ENCODE measurements at places on chromosomes 6 and 20.

- DNase-seq = peak; percentile 83
Observed at GRCh38 chr6:170269151-170269845, 21.6 kb downstream of the DLL1 start.

DNA sequence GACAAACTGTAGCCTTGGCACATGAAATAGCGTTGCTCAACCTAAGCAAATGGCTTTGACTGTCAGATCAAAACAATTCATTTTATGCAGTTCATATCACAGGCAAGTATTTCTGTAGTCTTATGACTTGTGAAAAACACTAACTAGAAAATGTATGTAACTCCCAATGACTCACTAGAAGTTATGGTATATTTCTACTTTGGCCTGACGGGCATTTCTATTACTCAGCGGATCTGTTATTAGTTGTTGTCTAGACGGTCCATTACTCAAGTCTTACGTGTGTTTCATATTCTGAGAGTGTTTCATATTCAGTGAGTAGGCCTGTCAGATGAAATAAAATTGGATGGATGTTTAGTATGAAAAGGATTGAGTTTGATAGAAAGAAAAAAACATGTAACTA lies 880.9 kb downstream of the PRIM2 start:
- no peak for DNase-seq

- peak; percentile 37 for DNase-seq
Observed at GRCh38 chr6:169589293-169589692, 112.5 kb downstream of the WDR27 start.

GRCh38 chr6:79687759-79688158 lies 56.6 kb downstream of the SH3BGRL2 start:
- DNase-seq = peak; percentile 48

DNA sequence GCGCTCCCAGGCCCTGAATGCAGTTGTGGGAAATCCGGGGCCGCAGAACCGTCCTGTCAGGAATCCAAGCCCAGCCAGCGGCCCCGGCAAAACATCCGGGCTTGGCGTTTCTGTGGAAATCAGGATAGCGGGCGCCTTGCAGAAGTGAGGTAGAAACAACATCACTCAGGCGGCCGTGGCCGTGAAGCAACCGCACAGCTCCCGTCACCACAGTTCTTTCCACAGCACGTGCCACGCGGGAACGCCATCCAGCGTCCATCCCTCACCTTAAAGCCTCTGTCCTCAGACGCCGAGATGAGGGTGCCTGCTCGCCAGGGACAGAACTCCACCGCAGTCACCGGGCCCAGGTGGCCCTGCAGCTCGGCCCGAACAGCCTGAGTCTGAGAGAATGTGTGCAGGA lies 34.1 kb downstream of the WDR27 start:
- DNase-seq = no peak

DNA sequence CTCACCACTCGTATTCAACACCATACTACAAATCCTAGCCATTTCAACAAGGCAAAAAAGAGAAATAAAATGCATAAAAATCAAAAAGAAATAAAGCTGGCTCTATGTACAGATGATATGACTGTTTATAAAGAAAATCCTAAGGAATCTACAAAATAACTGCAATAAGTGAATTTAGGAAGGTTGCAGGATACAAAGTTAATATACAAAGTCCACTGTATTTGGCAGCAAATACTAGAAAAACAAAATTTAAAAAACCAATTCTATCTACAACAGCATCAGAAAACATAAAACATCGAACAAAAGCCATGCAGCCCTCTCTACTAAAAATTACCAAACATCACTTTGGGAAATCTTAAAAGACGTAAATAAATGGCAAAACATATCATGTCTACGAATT lies 47.6 kb downstream of the RANBP9 start:
- no peak for DNase-seq

DNA sequence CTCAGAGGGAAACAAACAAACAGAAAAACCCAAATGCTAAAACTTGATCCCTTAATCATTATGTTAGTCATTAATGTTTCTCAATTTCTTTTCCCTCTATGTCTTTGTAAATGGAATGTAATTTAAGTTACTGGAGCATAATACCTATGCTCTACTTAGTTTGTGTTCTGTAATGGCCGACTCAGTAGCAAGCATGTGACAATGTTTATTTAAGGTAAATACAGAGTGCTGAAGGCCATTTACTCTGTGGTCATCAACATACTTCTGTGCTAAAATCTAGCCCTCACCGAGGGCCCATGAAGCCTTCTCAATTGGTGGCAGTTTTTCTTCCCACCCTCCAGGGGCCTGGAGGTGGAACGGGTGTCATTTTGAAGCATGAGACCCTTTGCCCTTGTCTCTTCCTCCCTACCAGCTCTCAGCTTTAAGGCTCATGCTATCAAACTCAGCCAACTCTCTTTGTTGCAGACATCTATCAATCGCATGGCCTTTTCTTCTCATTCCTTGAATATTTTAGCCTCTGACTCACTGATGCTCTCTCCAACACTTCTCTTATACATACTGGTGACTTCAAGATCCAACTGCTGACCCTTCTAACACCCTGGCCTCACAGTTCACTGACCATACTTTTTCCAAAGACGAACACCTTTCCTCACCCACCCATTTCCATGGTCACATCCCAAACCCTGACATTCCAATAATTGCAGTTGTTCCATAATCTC lies 48.2 kb downstream of the STX7 start:
- no peak for DNase-seq

DNA sequence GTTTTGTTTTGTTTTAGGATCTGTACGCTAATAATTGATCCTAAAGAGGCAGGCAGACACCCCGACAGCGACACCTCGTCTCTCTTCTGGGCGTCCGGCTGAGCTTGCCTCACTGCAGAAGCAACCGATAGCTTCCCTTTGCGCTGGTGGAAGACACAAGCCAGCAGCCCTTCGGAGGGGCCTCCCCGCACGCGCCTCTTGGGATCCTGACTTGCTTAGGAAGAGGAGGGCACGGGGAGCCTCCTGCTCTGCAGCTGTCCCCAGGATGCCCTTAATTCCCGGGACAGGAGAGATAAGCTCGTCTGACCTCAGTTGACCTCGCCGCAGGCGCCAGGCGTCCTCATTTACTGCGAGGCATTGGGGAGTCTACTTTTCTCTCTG lies 94.0 kb downstream of the CD83 start:
- no peak for DNase-seq

- DNase-seq = no peak
Observed at GRCh38 chr6:91486200-91486599, 899.3 kb upstream of the MAP3K7 start.

GRCh38 chr6:144728804-144729203 lies 443.7 kb downstream of the UTRN start:
- DNase-seq = no peak

- peak; percentile 37 for DNase-seq
Observed at GRCh38 chr6:13012296-13012695, 295.7 kb downstream of the PHACTR1 start.

- DNase-seq = no peak
Observed at GRCh38 chr6:138145402-138145801, 16.3 kb upstream of the ARFGEF3 start.

GRCh38 chr6:26158581-26159356 lies 71.5 kb downstream of the HFE start:
- peak; percentile 51 for DNase-seq

DNA sequence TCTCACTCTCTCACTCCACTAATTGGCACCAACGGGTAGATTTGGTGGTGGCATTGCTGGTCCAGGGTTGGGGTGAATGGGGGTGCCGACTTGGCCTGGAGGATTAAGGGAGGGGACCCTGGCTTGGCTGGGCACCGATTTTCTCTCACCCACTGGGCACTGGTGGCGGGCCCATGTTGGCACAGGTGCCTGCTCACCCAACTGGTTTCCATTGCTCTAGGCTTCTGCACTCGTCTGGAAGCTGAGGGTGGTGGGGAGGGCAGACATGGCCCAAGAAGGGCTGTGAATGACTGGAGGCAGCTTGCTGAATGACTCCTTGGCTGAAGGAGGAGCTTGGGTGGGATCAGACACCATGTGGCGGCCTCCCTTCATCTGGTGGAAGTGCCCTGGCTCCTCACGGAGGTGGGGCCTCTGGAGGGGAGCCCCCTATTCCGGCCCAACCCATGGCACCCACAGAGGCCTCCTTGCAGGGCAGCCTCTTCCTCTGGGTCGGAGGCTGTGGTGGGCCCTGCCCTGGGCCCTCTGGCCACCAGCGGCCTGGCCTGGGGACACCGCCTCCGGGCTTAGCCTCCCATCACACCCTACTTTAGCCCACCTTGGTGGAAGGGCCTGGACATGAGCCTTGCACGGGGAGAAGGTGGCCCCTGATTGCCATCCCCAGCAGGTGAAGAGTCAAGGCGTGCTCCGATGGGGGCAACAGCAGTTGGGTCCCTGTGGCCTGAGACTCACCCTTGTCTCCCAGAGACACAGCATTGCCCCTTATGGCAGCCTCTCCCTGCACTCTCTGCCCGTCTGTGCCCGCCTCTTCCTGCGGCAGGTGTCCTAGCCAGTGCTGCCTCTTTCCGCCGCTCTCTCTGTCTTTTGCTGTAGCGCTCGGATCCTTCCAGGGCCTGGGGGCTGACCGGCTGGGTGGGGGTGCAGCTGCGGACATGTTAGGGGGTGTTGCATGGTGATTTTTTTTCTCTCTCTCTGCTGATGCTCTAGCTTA lies 11.2 kb downstream of the VEGFA start:
- no peak for DNase-seq

GRCh38 chr6:836276-836853 lies 143.4 kb upstream of the EXOC2 start:
- DNase-seq = no peak

DNA sequence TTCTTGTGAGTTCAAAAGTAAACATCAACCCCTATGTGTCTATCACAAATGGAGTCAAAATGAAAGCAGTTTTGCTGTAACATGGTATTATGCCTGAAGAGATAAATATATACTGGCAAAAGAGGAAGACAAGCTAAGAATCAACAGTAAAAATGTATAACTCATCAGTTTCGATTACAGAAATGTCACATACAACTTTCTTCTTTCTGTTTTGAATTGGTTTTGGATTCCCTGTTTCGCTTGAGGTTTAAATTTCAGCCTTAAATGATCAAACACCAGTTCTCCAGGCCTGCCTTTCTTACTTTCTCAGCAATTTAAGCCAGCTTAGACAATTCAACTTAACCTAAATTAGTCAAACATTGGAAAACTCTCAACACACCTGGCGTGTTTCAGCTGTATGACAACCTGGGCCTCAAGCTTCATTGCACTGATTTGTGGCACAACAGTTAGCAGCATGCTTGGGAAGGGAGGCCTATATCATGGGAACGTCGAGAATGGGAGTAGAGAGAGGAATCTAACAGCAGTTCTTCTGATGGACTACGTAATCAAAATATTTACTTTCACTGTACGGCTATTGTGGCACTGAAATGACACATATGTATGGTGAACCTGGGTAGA lies 51.9 kb upstream of the MARCKS start:
- DNase-seq = no peak

- peak; percentile 70 for DNase-seq
Observed at GRCh38 chr20:20407891-20408805, 40.2 kb downstream of the INSM1 start.

- DNase-seq = no peak
Observed at GRCh38 chr6:35046862-35047261, 94.3 kb downstream of the TCP11 start.

- DNase-seq = no peak
Observed at GRCh38 chr6:87827346-87827745, 125.3 kb upstream of the AKIRIN2 start.

DNA sequence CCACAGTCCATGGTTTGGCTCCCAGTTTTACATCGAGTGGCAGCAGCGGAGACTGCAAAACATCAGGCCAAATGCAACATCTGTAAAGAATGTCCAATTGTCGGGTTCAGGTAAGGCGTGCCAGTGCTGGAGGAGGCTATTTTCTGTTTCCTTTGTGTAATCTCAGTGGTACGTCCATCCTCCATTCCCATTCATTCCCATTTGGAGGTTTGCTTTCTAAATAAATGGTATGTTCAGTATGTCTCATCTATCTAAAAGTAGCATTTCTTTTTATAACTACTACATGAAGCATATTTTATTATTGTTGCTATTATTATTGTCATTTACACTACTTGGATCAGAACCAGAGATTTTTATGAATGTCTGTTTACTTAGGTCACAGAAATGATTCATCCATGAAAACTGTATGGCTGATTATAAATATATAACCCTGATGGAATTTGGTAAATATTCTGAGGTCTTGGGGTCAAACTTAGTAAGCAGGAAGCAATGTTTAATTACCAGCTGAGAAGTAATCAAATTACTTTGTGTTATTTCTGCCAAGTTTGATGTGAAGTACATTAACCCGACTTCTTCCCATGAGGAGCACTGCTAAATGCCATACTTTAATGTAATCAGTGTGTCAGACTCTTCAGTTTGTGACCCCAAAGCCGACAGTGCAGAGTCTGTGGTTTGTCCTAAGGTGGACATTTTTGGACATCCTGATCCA lies 512.9 kb downstream of the UTRN start:
- DNase-seq = no peak

DNA sequence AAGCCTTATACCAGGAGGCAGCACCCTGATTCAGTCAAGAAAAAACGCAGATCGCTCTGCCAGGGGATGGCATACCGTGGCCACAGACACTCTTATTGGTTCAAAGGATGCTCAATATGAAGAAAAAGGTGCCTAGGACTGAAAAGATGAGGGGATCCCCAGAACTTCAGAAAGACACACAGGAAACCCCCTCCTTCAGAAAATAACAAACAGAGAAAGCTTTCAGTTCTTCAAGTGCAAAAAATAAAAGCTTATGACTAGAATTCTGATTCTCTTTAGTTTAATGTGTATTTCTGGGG lies 17.7 kb upstream of the MYB start:
- no peak for DNase-seq

GRCh38 chr6:4910037-4910760 lies 93.6 kb downstream of the RPP40 start:
- peak; percentile 50 for DNase-seq
